ENCODE measurements at places on chromosomes 1 and 21. TPM values are rescaled to one million over a fixed set of nuclear protein-coding genes. Genes with fewer than 3 reads are reported as not detected.

The ATP1B1 gene
- total RNA-seq, result 138 TPM

The TMEM79 gene
- not detected for total RNA-seq

The S100A14 gene
- 30.4 TPM for total RNA-seq

The OR2T33 gene
- total RNA-seq, result not detected

The HSPA6 gene
- total RNA-seq, result 1.6 TPM

The HAO2 gene
- total RNA-seq, result not detected

DNA sequence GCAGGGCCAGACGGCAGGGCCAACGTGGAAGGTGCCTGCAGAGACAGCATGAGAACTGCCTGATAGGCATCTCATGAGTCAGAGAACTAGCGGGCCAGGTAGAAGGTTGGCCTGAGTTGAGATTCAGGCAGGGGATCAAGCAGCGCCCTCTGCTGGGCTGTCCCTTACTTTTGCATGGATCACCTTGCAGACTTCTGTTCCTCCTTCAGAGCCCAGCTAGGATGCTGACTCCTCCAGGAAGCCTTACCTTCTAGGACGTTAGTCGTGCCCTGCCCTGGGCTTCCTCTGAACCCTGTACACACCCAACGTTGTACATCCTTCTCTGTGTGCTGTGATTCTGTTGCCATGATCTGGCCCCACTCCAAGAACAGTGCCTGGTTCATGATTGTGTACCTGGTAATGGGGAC is 231.3 kb upstream of the VAMP3 start:
- DNase-seq, result peak; percentile 56
- no peaks in the 10 kb centered on the region for H3K36me3 ChIP-seq
- H3K4me1 ChIP-seq, result no peaks in the 10 kb centered on the region
- no peak overlapping the region for H3K4me3 ChIP-seq
- no peaks in the 10 kb centered on the region for H3K27me3 ChIP-seq

DNA sequence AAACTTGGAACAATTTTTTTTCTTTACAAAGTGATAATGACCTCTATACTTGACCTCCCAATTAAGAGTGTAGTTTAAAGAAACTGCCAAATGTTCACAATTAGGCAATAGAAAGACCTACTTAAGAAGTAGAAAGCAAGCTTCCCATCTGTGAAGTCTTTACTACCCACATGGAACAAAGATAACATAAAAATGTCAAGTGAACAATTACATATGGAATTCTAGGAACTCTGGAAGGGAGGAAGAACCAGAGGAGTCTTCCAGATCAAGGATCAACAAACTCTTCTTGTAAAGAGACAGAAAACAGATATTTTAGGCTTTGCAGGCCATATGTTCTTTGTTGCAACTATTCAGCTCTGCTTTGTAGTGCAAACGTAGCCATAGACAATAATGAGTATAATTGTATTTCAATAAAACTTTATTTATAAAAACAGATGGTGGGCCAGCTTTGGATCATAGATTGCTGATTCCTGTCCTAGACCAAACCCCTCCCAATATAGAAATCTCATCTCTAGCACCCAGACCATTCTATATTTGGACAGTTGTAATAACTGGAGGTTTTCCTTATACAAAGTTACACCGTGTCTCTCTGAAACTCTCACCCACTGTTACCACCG is 68.4 kb upstream of the MAGI3 start:
- H3K36me3 ChIP-seq, result no peaks in the 10 kb centered on the region
- DNase-seq, result no peak
- no peak overlapping the region for H3K4me3 ChIP-seq
- H3K27ac ChIP-seq, result no peak overlapping the region
- H3K27me3 ChIP-seq, result no peaks in the 10 kb centered on the region

DNA sequence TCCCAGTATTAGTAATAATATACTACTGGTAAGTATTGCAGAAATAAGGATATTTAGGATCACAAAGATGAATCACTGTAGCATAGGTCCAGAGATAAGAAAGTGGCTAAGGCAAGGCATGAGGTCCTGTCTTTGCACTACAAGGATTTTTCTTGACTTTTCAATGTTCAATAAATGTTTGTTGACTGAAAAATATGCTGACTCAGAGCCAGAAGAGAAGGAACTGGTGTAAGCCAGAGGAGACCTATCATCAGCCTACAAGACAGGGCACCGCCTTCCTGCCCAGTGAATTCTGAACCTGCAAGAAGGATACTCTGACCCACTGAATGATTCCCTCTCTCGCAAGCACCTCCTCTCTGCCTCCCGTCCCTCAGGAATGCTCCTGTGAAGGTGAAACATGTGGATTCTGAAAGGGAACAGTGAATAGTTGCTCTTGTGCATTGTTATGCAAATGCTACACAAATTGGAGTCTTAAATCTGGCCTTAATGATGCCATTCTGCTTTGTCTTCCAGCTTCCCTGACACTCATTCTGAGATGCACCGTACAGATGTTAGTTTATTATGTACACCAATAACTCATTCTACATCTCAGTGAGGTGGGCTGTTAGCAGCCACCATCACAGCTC is 540.0 kb downstream of the OMA1 start:
- no peak overlapping the region for H3K27ac ChIP-seq
- no peaks in the 10 kb centered on the region for H3K4me1 ChIP-seq
- H3K27me3 ChIP-seq, result no peaks in the 10 kb centered on the region
- H3K4me3 ChIP-seq, result no peak overlapping the region
- no peaks in the 10 kb centered on the region for H3K36me3 ChIP-seq

- no peaks in the 10 kb centered on the region for H3K27me3 ChIP-seq
- H3K4me3 ChIP-seq, result no peak overlapping the region
- no peak overlapping the region for H3K27ac ChIP-seq
- DNase-seq, result no peak
- H3K36me3 ChIP-seq, result no peaks in the 10 kb centered on the region
Measured at GRCh38 chr1:23537296-23537973, 6.4 kb upstream of the E2F2 start.

DNA sequence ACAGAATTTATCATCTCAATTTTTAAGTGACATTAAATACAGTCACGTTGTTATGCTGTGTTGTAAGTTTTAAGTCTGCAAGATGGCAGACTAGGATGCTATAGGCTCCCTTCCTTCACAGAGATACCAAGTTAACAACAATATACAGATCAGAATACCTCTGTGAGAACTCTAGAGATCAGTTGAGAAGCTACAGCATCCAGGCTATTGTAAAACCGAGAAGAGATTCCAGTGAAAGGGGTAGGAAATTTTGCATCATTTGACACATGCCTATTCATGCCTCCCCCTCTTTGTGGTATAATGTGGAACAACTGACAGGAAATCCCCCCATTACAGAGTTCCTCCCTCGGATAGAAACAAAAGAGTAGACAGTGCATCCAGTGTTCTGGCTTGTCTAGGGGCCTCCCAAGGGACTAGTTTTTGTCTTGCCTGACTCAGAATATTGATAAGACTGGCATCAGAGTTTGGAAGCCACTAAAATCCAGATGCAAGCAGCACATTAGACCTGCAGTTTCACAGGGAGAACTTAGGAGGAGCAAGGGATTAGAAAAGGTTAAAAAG is 80.6 kb downstream of the LBR start:
- no peak overlapping the region for H3K4me3 ChIP-seq
- H3K36me3 ChIP-seq, result no peaks in the 10 kb centered on the region
- H3K4me1 ChIP-seq, result no peaks in the 10 kb centered on the region
- H3K27me3 ChIP-seq, result no peaks in the 10 kb centered on the region
- DNase-seq, result no peak

DNA sequence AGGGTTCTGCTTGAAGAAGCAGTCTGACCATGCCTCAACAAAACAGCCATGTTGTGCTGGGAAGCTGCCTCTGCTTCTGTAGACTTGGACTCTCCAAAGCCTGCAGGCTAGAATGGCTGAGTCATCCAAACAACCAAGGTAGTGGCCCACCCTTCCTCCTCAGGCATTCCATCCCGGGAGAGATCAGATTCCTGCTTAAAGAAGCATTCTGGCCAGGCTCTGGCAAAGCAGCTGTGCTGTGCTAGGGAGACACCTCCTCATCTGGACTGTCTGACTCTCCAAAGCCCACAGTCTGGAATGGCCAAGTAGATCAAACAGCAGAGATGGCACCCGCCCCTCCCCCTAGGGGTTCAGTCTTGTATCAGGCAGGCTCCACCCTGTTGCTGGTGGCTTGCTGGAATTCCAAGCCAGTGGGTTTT is 38.3 kb upstream of the F3 start:
- no peaks in the 10 kb centered on the region for H3K4me1 ChIP-seq
- no peak for DNase-seq
- no peaks in the 10 kb centered on the region for H3K36me3 ChIP-seq
- no peak overlapping the region for H3K27ac ChIP-seq
- no peak overlapping the region for H3K4me3 ChIP-seq
- H3K27me3 ChIP-seq, result no peaks in the 10 kb centered on the region

DNA sequence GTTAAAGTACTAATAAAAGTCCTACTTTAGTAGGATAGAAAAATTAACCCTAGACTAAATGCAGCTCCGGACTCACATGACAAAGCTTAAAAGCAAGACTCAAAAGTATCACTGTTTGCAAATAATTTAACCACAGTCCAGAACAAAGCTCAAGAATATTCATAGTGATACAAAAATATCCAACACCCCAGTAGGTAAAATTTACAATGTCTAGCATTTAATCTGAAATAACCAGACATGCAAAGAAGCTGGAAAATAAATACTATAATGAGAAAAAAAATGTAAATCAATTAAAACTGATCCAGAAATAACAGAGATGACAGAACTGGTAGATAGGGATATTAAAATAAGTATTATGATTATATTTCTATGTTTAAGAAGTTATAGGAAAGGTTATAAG is 67.0 kb downstream of the KIAA0319L start:
- no peak overlapping the region for H3K27ac ChIP-seq
- H3K36me3 ChIP-seq, result no peaks in the 10 kb centered on the region
- H3K4me3 ChIP-seq, result no peak overlapping the region
- H3K4me1 ChIP-seq, result no peaks in the 10 kb centered on the region

GRCh38 chr1:162087111-162087510 is 17.6 kb downstream of the NOS1AP start:
- H3K36me3 ChIP-seq, result no peaks in the 10 kb centered on the region
- H3K27me3 ChIP-seq, result no peaks in the 10 kb centered on the region
- H3K4me3 ChIP-seq, result no peak overlapping the region
- no peak overlapping the region for H3K27ac ChIP-seq

DNA sequence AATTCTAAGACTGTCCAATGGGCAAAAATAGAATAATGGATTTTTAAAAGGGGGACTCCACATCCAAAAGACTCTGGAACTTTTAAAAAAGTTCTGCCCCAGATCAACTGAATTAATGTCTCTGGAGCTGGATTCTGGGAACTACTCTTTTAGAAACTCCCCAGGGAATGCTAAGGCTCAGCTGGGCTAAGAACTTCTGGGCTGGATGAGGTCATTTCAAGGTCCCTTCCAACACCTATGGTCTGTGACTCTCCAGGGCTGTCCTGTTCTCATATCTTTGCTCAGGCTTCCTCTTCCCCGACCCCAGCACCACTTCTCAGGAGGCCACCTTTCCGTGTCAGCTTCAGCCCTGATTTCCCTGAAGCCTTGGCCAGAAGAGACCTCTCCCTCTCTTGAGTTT is 13.5 kb upstream of the PLA2G2C start:
- no peaks in the 10 kb centered on the region for H3K36me3 ChIP-seq
- DNase-seq, result no peak
- H3K4me3 ChIP-seq, result no peak overlapping the region
- no peak overlapping the region for H3K27ac ChIP-seq

GRCh38 chr1:184379111-184379752 is 7.6 kb upstream of the C1orf21 start:
- no peak overlapping the region for H3K4me3 ChIP-seq
- H3K27ac ChIP-seq, result no peak overlapping the region
- no peaks in the 10 kb centered on the region for H3K36me3 ChIP-seq
- DNase-seq, result no peak
- H3K4me1 ChIP-seq, result no peaks in the 10 kb centered on the region

- no peak overlapping the region for H3K4me3 ChIP-seq
- no peaks in the 10 kb centered on the region for H3K4me1 ChIP-seq
- no peak overlapping the region for H3K27ac ChIP-seq
- no peaks in the 10 kb centered on the region for H3K36me3 ChIP-seq
- H3K27me3 ChIP-seq, result no peaks in the 10 kb centered on the region
- no peak for DNase-seq
Measured at GRCh38 chr1:81590171-81590570, 210.6 kb upstream of the ADGRL2 start.

- H3K4me3 ChIP-seq, result no peak overlapping the region
- no peaks in the 10 kb centered on the region for H3K27me3 ChIP-seq
- peaks cover 48% of the 10 kb centered on the region for H3K4me1 ChIP-seq
- H3K36me3 ChIP-seq, result no peaks in the 10 kb centered on the region
- DNase-seq, result no peak
- H3K27ac ChIP-seq, result peak overlapping the region; percentile 54
Measured at GRCh38 chr1:4510276-4510691, 144.1 kb upstream of the AJAP1 start.

DNA sequence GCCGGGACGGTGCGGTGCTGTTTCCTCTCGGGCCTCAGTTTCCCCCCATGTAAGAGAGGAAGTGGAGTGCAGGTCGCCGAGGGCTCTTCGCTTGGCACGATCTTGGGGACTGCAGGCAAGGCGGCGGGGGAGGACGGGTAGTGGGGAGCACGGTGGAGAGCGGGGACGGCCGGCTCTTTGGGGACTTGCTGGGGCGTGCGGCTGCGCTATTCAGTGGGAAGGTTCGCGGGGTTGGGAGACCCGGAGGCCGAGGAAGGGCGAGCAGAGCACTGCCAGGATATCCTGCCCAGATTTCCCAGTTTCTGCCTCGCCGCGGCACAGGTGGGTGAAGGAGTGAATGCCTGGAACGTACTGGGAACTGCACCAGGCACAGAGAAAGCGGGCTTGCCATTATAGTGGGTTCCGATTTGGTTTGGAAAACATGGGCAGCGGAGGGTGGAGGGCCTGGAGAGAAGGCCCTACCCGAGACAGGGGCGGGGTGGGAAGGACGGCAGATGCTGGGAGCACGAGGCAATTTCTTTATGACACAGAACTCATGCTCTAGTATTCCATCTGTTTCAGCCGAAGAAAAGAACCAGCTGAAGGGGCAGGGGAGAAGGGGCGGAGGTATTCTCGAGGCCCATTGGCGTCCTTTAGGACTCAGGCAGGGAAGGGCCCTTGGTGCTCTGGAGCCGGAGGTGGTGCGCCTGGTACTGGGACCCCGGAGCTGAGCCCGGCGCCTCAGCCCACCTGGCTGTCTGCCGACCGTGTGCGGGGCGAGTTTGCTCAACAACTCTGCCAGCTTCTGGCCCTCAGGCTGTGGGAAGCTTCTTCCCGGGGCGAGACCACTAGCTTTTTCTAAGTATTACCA is 960 bp downstream of the PCSK9 start:
- H3K4me1 ChIP-seq, result peaks cover 28% of the 10 kb centered on the region
- H3K27me3 ChIP-seq, result no peaks in the 10 kb centered on the region
- peak overlapping the region; percentile 33 for H3K27ac ChIP-seq

- no peak for DNase-seq
- H3K4me1 ChIP-seq, result no peaks in the 10 kb centered on the region
- H3K4me3 ChIP-seq, result no peak overlapping the region
- no peaks in the 10 kb centered on the region for H3K27me3 ChIP-seq
Measured at GRCh38 chr1:2151911-2152310, 42.7 kb downstream of the FAAP20 start.

GRCh38 chr1:115462566-115463076 is 124.6 kb upstream of the NGF start:
- H3K36me3 ChIP-seq, result no peaks in the 10 kb centered on the region
- no peak overlapping the region for H3K4me3 ChIP-seq
- H3K4me1 ChIP-seq, result no peaks in the 10 kb centered on the region
- no peak overlapping the region for H3K27ac ChIP-seq
